Activated CD8-positive, alpha-beta T cell treated with anti-CD3 and anti-CD28 coated beads, Interleukin-2, amount 10 ng/mL, durations not matched to agents 7 days and 5 days (primary cell): ENCODE measurements at places on chromosomes 2 and 18. TPM values are rescaled to one million over a fixed set of nuclear protein-coding genes. Genes with fewer than 3 reads are reported as not detected.

Gene PUM2
- total RNA-seq = 129 TPM

Gene CYB5A
- 28.7 TPM for total RNA-seq

Gene ZNF385B
- total RNA-seq = not detected

Gene VAMP8
- total RNA-seq = 141 TPM

Gene DCC
- not detected for total RNA-seq

Gene FABP1
- not detected for total RNA-seq

Gene PLGLB1
- 3.7 TPM for total RNA-seq
